Endothelial cell of umbilical vein (primary cell): ENCODE measurements at places on chromosomes 4 and X. TPM values are rescaled to one million over a fixed set of nuclear protein-coding genes. Genes with fewer than 3 reads are reported as not detected.

GRCh38 chr4:92249541-92249940 lies 54.2 kb upstream of the GRID2 start:
- DNase-seq: no peak

DNA sequence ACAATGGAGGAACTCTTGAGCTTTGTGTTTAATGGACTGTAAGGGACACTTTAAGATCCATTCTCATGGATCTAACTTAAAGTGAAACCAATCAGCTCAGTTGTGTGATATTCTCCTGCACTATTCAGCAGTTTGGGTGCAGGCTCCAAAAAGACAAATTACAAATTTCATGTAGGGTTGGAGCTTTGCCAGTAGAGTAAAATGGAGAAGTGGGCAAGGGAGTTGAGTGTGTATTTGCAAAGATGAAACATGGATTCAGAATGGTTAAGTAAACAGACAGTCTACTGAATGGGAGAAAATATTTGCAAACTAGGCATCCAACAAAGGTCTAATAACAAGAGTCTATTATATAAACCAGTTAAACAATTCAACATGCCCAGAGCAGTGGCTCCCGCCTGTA lies 21.2 kb upstream of the MID2 start:
- no peak for DNase-seq

- DNase-seq: no peak
Measured at GRCh38 chrX:47484885-47485284, 1.9 kb upstream of the ZNF41 start.

DNA sequence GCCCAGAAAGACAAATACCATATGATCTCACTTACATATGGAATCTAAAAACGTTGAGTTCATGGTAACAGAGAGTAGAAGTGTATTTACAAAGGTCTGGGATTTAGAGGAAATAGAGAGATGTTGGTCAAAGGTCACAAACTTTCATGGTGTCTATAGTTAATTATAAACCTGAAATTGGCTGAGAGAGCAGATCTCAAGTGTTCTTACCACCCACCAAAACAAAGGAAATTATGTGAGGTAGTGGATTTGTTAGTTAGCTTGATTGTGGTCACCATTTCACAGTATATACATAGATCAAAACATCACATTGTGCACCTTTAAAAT lies 186.8 kb downstream of the NWD2 start:
- DNase-seq: no peak

DNA sequence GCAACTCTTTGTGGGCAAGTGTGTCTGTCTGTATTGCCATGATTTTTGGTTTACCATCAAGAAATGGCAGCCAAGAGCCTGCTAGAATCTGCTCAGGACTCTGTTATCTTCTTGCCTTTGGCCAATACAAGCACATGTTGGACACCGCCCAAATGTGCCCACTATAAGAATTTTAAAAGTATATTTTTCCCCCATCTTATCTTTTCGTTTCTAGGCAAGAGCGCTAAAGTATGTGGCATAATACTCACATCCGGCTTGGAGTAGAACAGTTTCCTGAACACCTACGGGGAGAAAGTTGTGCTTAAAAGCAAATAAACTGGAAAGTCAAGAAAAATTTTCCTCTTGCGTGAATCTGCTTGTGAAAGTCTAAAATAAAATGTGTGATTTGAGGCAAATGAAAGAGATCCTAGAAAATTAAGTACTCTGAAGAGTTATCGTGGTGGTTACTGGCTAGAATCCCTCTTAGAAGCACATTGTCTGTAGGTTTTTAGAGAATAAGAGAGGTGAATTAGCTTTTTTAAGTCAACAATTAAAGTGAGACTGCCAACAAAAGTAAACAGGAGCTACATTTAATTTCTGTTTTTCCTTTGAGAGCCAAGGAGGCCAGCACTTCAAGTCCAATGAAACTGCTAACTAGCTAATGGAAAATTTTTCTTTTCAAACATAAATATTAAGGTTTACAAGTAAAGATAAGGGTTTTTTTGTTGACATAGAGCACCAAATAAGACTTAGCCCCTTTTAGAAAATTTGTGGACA lies 220.2 kb downstream of the SOWAHB start:
- DNase-seq: peak; percentile 49

DNA sequence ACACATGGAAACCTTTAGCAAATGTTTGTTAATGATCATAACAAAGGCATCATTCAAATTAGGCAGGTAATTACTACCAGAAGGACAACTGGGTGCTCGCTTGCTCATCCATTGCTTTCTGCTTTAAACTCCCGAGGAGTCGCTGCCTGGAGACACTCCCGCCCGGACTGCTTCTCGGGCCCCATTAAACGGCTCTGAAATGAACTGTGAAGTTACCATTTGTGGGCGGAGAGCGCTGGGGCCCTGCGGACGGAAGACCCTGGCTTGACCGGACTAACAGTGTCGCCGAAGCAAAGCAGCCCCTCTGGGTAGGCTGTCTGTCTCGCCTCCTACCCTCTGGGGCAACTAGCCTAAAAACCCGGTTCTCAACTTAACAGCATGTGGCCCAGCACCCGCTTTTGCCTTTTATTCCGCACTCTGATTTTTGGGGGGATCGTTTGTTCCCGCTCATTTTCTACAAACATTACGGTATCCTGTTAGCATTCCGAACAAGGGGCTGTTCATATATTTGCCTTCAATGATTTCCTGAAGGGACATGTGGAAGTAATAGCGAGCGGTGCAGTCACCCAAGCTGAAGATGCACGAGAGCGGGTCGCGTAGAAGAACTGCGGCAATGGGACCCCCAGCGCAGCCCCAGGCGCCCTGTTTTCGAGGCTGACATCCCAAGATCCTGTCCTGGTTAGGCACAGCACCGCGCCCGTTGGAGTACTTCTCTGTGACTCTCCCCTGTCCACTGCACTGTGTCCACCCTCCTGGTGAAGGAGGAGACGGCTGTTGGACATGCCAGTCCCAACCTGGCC lies 1.6 kb upstream of the PDGFRA start:
- DNase-seq: peak; percentile 67

- peak; percentile 31 for DNase-seq
Measured at GRCh38 chr4:118345813-118346212, 7.0 kb downstream of the PRSS12 start.

The GPC3 gene
- polyA plus RNA-seq: not detected in 2 replicates

The GAGE1 gene
- polyA plus RNA-seq: not detected in 2 replicates

The GPR34 gene
- not detected in 2 replicates for polyA plus RNA-seq

DNA sequence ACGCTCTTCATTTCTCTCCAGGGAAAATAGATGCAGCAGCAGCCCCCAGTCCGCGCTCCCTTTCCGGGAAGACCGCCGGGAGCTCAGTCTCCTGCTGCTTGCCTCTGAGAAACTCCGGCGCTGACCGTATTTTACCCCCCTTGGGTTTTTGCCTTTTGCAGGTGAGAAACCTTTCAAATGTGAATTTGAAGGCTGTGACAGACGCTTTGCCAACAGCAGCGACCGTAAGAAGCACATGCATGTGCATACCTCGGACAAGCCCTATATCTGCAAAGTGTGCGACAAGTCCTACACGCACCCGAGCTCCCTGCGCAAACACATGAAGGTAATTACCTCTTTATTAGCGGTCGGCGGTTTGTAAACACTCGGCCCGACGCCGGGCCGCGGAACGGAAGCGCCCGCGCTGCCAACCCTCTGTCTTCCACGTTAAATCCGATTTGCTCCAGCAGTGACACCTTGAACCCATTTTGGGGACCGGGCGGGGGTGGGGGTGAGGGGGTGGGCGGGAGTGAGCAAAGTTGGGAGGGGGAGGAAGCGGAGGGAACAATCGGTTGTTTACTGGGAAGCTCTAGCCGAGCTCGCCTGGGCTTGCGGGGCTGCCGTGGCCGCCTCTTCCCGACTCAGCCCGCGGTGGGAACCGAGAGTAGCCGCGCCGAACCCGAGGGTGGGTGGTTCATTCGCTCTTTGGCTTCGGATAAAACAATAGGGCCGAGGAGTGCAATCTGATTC lies 3.0 kb downstream of the ZIC3 start:
- DNase-seq: no peak

DNA sequence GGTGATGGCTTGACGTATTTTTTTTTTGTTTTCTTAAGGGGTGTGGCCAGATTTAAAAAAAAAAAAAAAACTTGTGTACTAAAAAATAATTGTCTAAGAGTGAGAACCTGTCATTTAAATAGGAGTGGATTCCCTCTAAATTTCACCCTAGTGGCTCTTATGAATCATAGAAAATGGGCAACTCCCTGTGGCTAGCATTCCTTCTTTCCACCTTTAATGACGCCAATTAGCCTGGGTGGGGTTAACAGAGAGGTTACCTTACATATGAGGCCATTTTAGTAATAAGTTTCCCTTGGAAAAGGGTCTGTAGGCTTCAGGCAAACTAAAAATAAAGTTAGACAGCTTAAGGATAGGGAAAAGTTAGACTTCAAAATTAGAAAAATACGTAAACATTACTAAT lies 223.5 kb upstream of the FAM241A start:
- no peak for DNase-seq

The MAGEE2 gene
- polyA plus RNA-seq: not detected in 2 replicates

The SLC49A3 gene
- polyA plus RNA-seq: 4.2 and 4.6 TPM in 2 replicates

The SUV39H1 gene
- 19.0 and 22.0 TPM in 2 replicates for polyA plus RNA-seq

GRCh38 chrX:18946157-18946556 lies 37.8 kb downstream of the PHKA2 start:
- DNase-seq: no peak

- no peak for DNase-seq
Measured at GRCh38 chrX:72305286-72306084, at the start of gene CITED1. Gene CITED1, minus strand, starts transcription at chrX:72305914. Its CDS starts 3,045 bp downstream, at chrX:72302869.

DNA sequence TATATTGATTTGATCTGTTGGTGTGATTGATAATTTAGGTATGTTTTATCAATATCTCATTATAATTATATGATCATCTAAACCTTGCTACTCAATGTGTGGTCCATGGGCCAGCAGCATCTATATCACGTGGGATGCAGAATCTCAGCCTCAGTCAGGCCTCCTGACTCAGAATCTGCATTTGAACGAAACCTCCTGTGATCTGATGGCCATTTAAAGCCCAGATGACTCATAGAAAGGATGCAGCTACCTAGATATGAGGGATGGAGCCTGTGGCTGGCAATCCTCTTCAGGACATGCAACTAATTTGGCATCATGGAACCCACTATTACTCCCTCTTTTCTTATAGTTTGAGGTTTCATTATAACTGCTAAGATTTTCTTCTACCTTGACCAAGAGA lies 11.3 kb upstream of the CHRNA9 start:
- no peak for DNase-seq

DNA sequence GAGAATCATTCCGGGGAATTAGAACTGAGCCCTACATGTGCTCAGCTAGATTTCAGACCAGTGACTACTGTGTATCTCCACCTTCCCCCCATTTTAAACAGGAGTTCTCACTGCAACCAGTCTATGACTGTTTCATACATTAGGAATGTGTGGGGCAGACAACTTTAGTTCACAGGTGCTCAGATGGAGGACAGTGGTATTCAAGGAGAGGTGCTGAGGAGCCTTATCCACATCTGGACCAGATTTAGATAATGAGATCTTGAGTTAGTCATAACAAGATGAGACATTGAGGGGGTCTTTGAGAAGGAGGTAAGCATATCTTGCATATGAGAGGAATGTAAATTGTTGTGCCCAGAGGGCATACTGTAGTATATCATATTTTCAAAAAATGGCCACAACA lies 32.8 kb upstream of the RELL1 start:
- DNase-seq: no peak

DNA sequence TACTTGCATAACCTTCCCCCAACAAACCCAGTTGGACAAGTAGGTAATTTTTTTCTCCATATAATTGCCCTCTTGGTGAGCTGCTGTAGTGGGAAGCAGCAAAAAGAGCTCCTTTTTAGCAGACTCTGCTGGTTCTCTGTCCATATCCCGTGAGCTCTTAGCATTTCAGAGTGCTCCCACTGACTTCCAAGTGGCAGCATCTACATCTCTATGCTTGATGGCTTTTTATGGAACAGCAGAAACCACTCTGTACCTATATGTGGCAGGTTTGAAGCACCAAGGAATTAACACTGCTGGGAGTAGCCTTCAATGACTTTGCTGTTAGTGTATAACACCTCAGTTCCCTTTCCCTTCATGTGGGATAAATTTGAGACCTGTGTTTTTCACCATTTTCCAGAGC lies 168.4 kb upstream of the NHS start:
- DNase-seq: no peak

GRCh38 chr4:147816382-147817254 lies 84.7 kb downstream of the ARHGAP10 start:
- DNase-seq: no peak

- DNase-seq: no peak
Measured at GRCh38 chr4:8038719-8039251, 99.1 kb upstream of the AFAP1 start.

DNA sequence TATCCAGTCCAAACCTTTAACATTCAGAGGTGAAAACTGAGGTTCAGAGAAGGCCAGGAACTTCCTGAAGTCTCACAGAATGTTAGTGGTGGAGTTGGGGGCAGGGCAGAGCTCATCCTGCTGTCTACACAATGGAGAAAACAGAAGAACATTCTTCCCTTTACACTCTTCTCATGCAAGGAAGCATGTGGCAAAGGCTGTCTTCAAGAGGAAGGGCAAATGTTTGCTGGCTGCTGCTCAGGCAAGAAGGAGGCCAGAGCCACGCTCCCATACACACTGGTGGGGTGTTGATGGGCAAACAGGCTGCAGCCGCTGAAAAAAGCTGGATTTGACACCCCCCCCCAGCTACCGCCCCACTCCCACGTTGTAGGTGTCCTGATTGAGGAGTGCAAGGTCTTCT lies 32.5 kb downstream of the HMGB3 start:
- no peak for DNase-seq
